ENCODE measurements at places on chromosomes 5 and 9.

DNA sequence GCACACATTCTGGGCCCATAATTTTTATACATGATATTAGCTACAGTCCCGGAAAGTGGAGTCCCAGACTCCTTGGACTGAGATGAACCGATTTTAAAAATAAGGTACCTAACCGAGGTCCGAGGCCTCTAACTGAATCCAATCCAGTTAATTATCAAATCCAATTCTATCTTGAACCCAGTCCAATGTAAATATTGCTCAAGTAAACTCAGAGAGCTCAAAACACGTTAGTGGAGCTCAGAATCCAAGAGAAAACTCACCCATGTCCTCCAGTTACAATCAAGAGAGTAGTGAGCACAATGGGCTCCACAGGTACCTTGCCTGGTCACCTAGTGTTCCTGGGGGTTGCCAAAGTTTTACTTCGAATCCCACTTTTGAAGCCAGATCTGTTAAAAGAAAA is 37.9 kb upstream of the DIRAS2 start:
- DNase-seq = no peak

GRCh38 chr9:128406848-128407391 is 13.7 kb upstream of the CERCAM start:
- no peak for DNase-seq

DNA sequence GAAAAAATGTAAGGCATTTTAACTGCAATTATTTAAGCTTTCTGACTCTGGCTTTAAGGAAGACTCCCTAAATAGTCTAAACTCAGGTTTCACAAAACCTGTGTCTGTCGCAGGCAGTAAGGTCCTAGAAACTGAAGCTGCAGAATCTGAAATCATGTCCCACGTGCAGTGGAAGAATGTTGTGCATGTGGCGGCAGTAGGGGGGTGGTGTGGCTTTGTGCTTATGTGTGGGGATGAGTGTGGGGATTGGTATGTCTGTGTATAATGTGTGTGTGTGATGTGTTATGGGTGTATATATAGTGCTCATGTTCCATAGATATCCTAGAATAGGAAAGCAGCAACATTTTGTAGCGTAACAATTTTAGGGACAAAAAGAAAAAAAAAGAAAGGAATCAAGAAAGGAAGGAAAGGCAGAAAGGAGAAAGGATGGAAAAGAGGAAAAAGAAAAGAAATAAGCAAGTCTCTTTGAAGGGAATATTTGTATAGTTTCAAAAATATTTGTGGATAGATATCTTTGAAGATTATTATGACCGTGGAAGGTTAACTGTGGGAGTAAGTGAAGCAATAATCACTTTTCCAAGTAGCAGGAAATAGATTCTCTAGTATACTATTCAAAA is 6.6 kb downstream of the ANKDD1B start:
- no peak for DNase-seq

GRCh38 chr5:3429962-3430361 is 165.7 kb upstream of the IRX1 start:
- no peak for DNase-seq

- DNase-seq = no peak
These were observed 69.9 kb downstream of the DAPK1 start for GRCh38 chr9:87567571-87567970.

GRCh38 chr9:121707477-121708424 is 56.3 kb downstream of the DAB2IP start:
- DNase-seq = no peak
